Activated CD4-positive, alpha-beta T cell treated with anti-CD3 and anti-CD28 coated beads, Interleukin-2, amount 10 ng/mL, durations not matched to agents 7 days and 5 days (primary cell): ENCODE measurements at places on chromosomes 1 and 21. TPM values are rescaled to one million over a fixed set of nuclear protein-coding genes. Genes with fewer than 3 reads are reported as not detected.

- H3K4me3 ChIP-seq, result peak overlapping the region; percentile 76
- H3K36me3 ChIP-seq, result no peaks in the 10 kb centered on the region
- peaks cover 21% of the 10 kb centered on the region for H3K27me3 ChIP-seq
- H3K4me1 ChIP-seq, result peaks cover 48% of the 10 kb centered on the region
- DNase-seq, result no peak
Measured at GRCh38 chr1:54486907-54487306, 61.1 kb upstream of the ACOT11 start.

- no peak for DNase-seq
- H3K4me1 ChIP-seq, result no peaks in the 10 kb centered on the region
- no peak overlapping the region for H3K4me3 ChIP-seq
- no peaks in the 10 kb centered on the region for H3K36me3 ChIP-seq
- no peak overlapping the region for H3K27ac ChIP-seq
- H3K27me3 ChIP-seq, result peaks cover 24% of the 10 kb centered on the region
Measured at GRCh38 chr1:111920221-111921024, 69.0 kb downstream of the KCND3 start.

DNA sequence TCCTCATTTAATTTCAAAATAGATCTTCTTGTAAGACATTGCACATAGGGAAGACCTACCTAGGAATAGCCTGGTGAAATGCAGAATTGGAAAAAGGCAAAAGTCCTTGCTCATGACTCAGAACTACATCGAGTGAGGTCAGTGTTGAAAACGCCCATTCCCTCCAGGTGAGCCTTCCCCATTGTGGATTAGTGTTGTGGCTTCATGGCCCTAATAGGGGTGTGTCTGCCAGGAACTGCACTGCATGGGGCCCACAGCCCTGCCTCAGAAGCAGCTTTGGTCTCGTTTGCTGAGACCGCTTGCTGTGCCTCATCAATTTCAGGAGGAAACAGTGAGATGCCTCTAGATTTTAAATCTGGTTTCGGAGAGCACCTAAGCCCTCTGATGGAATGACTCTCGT lies 17.0 kb downstream of the TFF3 start:
- no peaks in the 10 kb centered on the region for H3K27me3 ChIP-seq

GRCh38 chr21:42047821-42048613 lies 23.1 kb upstream of the UMODL1 start:
- H3K27me3 ChIP-seq, result no peaks in the 10 kb centered on the region
- peaks cover 6% of the 10 kb centered on the region for H3K4me1 ChIP-seq
- no peak overlapping the region for H3K4me3 ChIP-seq

DNA sequence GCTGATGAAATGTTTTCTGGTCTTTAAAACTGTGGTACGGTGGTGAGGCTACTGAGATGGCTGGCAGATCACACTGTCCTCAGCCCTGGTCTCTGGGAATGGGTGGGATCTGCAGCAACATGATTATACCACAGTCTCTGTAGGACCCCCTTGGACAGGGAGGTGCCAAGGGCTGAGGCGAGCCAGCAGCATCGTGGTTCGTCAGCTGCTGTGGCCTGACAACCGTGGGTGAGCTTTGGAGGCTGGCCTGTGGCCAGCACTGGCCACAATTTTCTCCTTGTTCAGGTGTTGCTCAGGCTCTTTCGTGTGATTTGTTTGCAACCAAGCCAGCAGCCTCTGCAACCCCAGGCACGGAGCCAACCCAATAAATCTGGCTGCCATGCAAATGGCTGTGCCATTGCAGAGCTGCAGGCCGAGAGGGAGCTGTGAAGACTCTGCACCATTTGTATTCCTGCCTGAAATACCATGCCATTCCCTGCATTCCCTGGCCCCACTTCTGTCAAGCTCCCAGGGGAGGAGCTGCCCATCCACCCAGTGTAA lies 70.9 kb downstream of the PCP4 start:
- no peaks in the 10 kb centered on the region for H3K27me3 ChIP-seq
- no peaks in the 10 kb centered on the region for H3K4me1 ChIP-seq
- no peak overlapping the region for H3K4me3 ChIP-seq
- no peaks in the 10 kb centered on the region for H3K36me3 ChIP-seq
- no peak for DNase-seq

- no peaks in the 10 kb centered on the region for H3K4me1 ChIP-seq
- no peaks in the 10 kb centered on the region for H3K27me3 ChIP-seq
- no peak for DNase-seq
- no peak overlapping the region for H3K27ac ChIP-seq
Measured at GRCh38 chr1:200524092-200524491, 96.5 kb downstream of the KIF14 start.

The CHI3L1 gene
- total RNA-seq, result not detected

The LRRC8C gene
- 55.2 TPM for total RNA-seq

The DIPK1A gene
- total RNA-seq, result 17.7 TPM

The CACNA1S gene
- not detected for total RNA-seq

The SPRR2A gene
- total RNA-seq, result not detected

The CFAP107 gene
- total RNA-seq, result not detected

The CDC42SE1 gene
- 360 TPM for total RNA-seq

The BTBD8 gene
- 2.7 TPM for total RNA-seq
